ENCODE measurements at places on chromosomes 2 and 18.

- DNase-seq: no peak
Measured at GRCh38 chr2:231661422-231662027, 46.8 kb upstream of the PTMA start.

DNA sequence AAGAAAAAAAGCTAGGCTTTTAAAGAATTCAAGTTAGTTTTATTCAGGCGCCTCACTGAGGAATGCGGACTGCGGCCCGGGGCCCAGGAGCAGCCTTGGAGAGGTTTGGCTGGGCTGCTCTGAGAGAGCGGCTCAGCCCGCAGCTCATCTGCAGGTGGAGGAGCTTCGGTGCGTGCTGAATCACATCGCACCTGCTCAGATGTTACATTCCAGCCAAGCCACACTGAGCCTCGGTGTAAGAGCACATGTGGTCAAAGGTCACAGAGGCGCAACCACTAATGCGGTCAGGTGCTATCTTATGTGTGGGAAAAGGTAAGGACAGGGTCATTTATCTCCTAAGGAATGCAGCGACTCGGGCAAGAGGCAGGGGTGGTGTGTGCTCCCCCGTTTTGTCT is 17.1 kb upstream of the CNDP1 start:
- no peak for DNase-seq

- DNase-seq: no peak
Measured at GRCh38 chr18:31380912-31381311, 4.3 kb downstream of the DSG4 start.

GRCh38 chr2:68302281-68302875 is 17.4 kb downstream of the CNRIP1 start:
- DNase-seq: no peak

GRCh38 chr2:113822087-113822815 is 65.8 kb upstream of the SLC35F5 start:
- DNase-seq: no peak

- peak; percentile 2 for DNase-seq
Measured at GRCh38 chr18:4510711-4511110, 55.6 kb upstream of the DLGAP1 start.

GRCh38 chr18:27636576-27637085 is 451.5 kb upstream of the CHST9 start:
- no peak for DNase-seq

DNA sequence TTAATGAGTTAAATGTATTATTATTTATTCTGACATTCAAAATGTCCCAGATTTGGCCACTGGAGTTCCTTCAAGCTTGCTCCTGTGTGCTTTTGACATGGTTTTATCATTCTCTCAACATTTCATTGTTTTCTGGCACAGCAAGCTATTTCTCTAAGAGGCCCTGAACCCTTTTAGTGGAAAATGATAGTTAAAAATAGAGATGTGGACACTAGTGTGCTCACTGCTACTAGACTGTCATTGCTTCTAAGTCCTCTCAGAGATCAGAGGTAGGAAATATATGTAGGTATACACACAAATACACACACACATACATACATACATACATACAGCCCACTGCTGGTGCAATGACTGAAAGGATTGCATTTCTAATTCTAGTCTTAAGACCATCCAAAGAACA is 25.5 kb downstream of the WDPCP start:
- DNase-seq: no peak

DNA sequence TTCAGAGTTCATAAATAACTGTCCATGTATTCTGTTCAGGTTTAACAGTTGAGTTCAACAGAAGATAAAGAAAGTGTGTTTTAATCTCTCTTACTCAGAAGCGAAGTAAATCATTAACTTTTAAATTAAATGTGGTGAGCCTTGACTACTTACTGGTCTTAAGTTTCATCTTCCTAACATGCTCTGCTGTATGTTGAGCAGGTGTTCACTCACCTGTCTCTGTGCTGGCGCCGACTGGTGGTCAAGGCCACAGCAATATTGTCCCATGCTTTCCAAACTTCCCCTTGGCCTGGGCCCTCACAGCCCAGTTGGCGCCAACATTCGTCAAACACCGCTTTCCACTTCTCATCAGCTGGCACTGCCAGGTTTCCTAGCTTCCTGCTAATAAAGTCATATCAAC is 17.0 kb upstream of the MPP4 start:
- no peak for DNase-seq

DNA sequence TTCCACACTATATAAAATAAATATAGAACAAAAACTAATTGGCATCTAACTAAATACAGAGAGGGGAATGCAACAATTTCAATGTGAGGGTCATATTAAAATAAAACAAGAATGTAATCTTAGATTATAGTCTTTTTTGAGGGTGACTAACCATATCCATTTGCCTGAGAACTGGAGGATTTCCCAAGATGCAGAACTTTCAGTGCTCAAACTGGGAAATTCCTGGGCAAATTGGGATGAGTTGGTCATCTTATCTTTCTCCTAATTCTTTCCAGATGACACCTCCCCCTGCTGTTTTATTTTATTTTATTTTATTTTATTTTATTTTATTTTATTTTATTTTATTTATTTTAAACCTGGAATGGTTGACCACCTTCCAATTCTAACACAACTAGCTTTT is 846.2 kb downstream of the SLC4A3 start:
- no peak for DNase-seq

DNA sequence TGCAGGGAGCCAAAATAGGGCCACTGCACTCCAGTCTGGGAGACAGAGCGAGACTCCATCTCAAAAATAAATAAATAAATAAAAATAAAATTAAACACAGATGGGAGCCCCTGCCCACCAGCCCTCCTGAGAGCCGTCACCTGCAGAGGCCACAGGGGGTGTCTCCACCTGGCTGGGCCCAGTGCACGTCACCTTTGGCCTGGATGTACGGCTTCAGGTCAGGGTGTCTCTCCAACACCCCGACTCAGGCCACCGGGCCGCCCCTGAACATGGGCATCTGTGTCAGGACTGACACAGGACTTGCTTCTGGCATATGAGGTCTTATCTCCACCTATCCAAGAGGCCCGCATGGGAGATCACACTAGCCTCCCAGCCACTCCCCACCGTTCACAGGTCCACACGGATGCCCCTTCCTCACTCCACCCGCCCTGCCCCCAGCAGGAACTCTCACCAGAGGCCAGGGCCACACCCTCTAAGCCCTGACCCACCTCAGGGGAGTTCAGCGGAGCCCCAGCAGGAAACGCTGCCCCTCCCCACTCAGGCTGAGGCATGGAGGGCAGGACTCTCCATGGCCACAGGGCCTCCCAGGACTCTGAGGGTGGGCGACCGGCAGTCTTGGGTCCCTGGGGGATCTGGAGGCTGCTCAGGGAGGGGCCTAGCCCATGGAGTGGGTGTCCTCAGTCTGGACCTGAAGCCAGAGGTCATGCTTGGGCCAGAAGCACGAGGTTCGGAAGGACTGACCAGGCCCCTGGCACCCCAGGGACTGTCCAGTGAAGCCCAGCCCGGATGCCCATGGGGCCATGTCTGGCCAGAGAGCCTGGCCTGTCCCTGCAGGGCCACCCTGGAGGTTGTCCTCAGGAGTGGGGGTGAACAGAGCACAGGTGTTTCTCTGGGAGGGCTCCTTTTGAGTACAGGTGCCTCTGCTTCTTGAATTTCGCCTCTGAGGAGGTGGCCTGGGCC is 1.6 kb upstream of the CROCC2 start:
- no peak for DNase-seq

DNA sequence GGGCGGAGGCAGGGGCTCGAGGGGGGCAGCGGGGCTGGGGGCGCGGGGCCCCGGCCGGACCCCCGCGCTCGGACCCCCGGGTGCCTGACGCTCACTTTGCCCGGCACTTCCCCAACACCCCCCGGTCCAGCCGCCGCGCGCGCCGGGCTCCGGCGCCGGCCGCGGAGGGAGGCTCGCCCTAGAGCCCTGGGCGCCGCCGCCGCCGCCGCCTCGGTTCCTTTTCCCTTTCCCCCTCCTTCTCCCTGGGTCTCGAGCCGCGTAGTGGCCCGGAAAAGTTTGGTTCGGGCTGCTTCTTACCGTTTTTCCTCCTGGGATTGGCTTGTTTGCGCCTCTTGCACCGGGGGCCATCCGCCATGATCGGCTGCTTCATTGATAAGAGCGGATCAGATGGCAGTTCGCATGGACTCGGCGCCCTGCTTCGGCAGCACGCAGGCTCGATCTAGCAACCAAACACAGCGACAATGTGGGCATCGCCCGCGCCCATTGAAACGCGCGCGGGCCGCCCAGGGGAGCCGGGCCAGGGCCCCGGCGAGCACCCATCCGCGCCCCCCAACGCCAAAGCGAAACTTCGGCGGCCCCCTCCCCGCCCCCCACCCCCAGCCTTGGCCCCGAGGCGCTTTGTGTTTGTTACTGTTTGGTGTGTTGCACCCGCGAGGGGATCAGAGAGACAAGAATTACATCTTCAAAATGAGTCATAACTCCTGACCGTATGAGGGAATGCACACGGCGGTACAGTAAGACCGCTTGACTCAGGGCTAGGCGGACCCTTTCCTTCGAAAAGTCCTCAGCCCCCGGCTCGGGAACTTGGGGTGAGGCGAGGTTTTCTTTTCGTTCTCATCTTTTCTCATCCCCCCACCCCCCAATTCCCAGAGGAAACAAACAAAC is 2.7 kb downstream of the ZEB2 start:
- DNase-seq: peak; percentile 94

DNA sequence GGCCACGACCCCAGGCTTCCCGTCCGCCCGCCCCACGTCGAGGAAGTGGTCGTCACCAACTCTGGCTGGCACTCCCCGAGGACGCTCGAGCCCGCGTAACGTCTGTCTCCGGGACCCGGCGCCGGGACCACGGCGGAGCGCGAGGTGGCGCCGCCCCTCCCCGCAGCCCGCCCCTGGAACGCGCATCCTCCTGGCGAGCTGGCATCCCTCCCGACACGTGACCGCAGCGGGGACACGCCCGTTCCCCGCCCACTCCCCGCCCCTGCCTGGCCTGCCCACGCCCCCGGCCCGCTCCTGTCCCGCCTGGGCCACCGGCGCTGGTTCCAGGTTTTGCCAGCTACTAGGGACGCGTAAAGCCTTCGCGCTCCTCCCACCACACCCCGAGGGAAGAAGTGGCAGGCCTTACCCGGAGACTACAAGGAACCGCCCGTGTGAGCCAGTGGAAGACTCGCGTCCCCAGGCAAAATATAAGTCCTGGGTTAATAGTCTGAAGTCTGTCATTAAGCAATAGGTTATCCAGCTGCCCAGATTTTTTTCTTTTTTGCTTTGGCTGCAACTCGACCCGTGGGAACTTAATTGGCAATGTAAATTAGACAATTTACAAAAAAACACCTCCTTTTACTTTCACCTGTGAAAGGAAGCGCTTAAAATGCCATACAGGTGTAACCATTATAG is at the start of gene OSBPL1A:
OSBPL1A (minus strand) TSS at position 131 of the 675 bp plus-strand sequence. CDS start 20,291 bp downstream, outside the sequence.
- peak; percentile 92 for DNase-seq

- DNase-seq: no peak
Measured at GRCh38 chr18:44857081-44857480, 176.4 kb downstream of the SETBP1 start.

DNA sequence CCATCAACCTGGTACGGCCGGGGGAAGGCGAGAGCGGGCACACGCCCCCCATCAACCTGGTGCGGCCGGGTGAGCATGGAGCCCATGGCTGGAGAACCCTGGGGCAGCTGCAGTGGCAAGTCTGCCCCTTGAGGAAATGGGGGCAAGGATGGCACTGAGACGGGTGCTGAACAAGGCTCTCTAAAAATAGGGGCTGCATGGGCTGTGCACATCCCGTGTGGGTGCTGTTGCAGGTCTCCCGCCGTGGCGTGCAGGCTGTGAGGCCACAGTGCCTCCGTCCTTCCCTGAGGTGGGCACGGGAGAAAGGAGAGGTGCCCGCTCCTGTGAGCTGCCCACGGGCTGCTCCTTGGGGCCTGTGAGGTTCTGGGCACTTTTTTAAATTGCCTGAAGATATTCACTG is 99.2 kb downstream of the NFATC1 start:
- no peak for DNase-seq

DNA sequence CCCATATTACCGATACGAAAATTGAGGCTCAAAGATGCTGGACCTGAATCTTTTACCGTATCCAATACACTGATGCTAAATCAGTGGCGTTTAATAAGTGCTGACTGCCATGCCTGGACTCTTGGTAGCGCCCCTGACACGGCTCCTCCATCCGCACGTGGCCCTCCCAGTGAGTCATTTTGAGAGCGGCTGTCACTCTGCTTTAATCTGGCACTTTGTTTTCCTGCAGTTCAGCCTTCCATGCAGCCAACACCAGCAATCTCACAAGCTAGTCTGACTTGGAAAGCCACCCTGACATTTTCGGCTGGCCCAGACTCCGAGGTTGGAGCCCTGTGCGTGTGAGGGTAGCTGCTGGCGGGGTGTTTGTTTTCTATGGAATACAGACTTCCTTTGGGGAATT is 155.1 kb upstream of the LMAN1 start:
- DNase-seq: no peak

- DNase-seq: peak; percentile 81
Measured at GRCh38 chr2:20438334-20439192, 8.3 kb upstream of the RHOB start.

- DNase-seq: no peak
Measured at GRCh38 chr18:4391859-4392258, 63.2 kb downstream of the DLGAP1 start.

DNA sequence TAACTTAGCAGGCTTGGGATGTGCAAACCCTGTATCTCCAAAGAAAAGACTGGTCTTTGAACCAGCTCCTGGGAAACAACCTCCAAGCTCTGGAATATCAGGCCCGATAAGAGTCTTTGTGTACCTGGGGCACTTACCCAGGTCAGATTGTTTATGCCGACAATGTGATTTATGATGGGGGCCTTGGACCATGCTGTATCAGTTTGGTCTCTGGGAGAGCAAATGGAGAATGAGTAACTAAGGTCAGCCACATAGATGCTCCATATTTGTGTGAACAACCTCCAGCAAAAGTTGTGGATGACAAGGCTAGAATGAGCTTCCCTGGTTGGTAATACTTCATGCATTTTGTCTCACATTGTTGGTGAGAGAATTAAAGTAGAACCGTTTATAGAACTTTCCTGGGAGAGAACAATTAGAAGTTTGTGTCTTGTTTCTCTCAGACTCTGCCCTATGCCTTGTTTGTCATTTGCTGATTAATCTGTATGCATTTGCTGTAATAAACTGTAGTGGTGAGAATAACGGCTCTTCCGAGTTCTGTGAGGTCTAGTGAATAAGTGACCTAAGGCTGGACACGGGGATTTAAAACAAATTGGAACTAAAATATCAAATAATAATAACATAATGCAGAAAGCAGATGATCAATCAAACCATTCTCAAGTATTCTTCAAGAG is 259.1 kb downstream of the XIRP2 start:
- no peak for DNase-seq

GRCh38 chr2:124308319-124309062 is 283.4 kb downstream of the CNTNAP5 start:
- no peak for DNase-seq

GRCh38 chr2:46720592-46721185 is 194.9 kb downstream of the MCFD2 start:
- no peak for DNase-seq

DNA sequence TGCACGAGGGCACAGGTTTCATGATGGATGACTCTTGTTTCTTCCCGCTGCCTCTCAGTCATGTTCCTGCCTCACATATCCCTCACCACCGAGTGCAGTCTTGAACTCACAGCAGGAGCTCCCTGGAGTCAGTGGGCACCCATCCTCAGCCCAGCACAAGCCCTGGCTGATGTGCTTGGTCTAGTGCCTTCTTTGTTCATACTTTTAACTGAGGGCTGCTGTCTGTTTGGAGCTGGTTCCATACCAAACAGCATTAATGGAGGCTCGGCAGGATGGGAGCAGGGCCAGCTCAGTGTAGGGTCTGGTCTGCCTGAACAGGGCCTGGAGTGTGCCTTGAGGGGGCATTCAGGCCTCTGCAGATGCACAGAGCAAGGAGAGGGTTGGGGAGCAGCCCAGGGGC is 54.5 kb upstream of the GLI2 start:
- DNase-seq: no peak

- DNase-seq: no peak
Measured at GRCh38 chr2:127663566-127664064, 11.7 kb downstream of the LIMS2 start.

Measured in CD14-positive monocyte (primary cell).